CD8-positive, alpha-beta memory T cell (primary cell): ENCODE measurements at places on chromosomes 3 and 15.

DNA sequence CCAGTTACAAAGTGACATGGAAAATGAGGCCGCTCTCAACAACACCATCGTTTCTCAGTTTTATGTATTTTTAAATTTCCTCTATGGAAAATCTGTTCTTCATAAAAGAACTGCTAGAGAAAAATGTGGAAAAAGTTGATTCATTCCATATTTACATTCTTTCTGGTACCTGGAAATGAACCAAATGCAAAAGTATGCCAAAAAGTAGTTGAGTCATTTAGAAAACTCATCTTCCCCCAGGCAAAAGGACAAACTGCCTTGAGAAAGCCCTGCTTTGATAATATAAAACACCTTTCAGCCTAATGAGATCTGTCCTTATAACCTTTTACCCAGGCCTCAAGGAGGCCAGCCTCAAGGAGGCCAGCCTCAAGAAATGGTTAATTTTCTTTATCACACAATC is 283.0 kb upstream of the VEPH1 start:
- DNase-seq = no peak

GRCh38 chr3:69033470-69033869 is 18.7 kb downstream of the TMF1 start:
- no peak for DNase-seq

DNA sequence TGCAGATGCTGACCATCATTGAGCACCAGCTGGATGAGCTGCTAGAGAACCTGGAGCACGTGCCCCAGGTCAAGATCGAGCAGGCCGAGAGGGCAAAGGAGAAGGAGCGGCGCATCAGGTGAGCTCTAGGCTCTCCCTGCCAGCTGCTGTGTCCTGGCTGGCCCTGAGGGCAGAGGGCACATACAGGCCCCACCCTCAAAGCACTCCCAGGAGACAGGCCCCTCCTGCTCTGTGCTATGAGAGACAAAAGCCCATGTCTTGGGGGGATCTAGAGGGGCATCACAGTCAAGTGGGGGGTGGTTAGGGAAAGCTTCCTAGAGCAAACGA is 39.5 kb downstream of the CFAP100 start:
- DNase-seq = no peak

DNA sequence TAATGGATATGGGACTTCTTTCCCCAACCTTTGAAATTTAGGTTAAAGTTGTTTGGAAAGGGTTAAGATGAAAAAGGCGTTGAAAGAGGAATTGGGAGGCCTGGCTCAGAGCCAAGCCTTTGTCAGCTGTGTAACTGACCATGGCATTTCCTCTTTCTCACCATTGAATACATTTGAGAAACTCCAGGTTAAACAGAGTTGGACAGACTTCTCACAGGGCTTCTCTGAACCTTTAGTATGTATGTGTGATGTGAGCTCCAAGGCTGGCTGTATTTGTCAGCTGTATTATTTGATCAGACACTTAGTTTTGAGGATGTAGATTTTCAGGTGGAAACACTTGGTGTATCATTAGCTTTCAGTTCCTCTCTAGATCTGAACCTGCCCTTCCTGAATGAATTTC is 136.4 kb upstream of the GOLGA6L4 start:
- no peak for DNase-seq

GRCh38 chr3:60079076-60079475 is 1029.3 kb upstream of the CFAP20DC start:
- DNase-seq = no peak

GRCh38 chr3:160035757-160036156 is 47.1 kb downstream of the IL12A start:
- no peak for DNase-seq

- no peak for DNase-seq
Observed at GRCh38 chr3:172516318-172517214, 6.7 kb downstream of the TNFSF10 start.

DNA sequence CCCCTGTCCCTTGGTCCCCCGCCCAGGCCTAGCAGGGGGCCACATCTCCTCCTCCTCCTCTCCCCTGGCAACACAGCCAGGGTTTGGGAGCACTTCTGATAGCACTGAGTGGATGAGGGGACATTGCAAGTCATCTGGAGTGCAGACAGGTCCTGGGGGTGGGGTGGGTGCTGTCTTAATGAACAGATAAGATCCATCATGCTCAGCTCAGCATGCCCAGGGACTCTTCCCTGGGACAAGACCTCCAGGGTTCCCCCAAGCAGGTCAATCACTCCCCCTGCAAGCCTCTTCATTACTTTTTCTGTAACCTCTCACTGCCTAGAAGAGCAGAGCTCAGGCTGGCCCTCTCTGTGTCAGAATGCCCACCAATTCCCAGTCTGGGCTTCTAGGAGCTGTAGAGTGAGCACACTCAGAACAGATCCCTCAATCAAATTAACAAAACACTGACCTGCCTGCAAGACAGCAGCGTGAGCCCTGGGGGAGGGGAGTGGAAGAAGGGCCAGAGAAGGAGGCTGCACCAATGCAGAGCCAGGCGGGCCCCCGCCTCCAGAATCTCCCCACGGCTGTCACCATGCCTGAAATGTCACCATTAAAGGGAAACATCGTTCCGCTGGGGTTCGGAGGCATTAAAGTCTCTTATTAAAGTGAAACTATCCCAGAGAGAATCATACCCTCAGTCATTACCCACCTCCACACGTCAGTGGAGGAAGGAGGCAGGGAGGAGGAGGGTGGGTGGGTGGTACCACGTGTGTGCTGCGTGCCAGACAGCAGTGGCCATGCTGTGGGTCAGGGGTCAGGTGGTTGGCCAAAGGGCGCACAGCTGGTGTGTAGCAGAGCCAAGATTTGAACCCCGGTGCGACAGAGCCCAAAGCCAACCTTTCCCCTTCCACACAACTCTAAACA is 114.7 kb upstream of the LINGO1 start:
- no peak for DNase-seq

DNA sequence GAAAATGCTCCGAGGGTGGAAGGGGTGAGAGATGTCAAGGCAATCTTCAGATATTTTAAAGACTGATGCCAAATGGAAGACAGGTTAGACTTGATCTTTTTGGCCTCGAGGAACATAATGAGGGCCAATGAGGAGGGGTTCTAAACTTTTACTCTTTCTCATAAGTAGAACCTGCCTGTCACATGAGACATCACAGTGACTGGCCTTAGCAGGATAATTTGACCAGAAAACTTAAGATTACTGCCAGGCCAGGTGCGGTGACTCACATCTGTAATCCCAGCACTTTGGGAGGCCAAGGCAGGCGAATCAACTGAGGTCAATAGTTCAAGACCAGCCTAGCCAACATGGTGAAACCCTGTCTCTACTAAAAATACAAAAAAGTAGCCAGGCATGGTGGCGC is 12.2 kb downstream of the TM4SF4 start:
- DNase-seq = no peak

DNA sequence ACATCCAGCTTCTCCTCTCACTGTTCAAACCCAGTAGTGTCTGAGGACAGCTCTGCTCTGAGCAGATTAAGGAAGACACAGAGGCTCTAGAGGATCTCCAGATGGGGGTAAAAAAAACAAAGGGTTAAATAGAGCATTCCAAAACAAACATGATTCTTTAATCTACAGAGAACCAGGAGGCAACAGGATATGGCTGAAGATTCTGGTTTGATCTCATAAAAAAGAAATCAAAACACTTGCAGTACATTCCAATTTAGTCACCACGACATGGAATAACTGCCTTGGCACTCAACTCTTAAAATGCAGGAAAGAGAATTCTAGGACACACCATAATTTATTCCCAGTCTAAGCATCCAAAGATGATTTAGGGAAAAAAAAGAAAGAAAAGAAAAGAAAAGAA is 32.0 kb downstream of the TM4SF4 start:
- no peak for DNase-seq

DNA sequence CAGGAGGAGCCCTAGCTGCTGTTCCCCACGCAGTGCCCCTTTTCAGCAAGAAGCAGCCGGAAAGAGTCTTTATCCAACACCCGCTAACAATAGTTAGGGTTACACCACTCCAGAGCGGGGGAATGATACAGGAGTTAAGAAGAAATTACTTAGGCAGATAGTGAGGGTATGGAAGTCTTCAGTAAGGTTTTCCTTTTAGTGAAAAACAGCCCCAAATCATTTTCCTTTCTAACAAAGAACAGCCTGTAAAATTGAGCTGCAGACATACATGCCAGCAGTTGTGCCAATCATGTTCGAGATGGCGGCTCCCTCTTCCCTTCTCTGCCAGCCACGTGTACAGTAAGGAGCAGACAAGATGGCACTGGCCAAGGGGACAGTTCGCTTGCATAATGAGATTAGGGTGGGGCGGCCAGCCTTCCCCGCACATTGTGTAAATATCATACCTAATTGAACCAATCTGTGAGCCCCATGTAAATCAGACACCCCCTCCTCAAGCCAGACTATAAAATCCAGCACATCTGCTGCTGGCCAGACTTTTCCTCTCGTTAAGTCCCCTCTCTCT is 18.5 kb upstream of the SENP5 start:
- DNase-seq = no peak

DNA sequence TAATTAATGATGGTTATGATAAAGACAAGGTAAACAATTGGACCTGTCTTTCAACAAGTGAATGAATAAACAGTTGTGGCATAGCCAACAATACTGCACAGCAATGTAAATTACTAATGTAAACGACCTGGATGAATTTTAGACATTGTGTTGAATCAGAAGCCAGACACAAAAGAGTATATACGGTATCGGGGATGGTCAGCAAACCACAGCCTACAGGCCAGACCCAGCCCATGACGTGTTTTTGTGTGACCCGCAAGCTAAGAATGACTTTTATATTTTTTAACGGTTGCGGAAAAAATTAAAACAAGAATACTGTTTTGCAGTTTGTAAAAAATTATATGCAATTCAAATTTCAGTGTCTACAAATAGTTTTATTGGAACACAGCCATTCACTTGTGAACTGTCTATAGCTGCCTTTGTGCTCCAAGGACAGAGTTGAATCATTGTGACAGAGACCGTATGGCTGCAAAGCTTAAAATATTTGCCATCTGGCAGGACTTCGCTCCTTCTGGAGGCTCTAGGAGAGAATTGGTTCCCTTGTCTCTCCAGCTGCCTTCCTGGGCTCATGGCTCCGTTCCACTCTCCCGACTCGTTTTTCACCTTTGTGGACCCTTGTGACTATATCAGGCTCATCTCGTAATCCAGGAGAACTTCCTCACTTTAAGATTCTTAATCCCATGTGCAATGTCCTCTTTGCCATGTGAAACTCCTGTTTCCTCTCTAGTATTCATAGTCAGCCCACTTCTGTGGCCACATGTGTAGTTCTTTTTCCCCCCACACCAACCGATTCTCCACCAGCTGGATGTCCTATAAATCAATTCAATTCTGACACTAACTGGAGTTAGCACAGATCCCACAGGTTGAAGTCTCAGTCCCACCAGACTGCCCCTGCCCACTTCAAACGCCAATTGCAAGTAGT is 72.7 kb downstream of the CMTM8 start:
- DNase-seq = no peak

- DNase-seq = no peak
Observed at GRCh38 chr3:169550284-169550683, 113.2 kb downstream of the MECOM start.

DNA sequence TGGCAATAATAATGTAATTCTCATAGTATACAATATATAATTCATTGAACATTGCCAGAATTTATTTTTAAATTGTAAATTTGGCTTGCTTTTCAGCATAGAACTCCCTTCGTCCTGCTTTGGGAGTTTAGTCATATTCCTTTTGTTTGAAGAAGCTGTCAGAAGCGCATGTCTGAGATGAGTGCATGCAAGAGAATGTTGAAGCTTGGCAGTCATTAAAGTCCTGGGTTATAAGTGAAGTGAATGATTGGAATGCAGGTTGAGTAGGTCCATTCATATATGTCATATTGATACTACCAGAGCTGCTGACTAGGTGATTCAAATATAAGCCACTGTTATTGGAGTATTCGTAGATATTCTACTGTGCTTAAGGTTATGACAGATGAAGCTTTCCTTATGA is 243.6 kb upstream of the MDFIC2 start:
- no peak for DNase-seq

DNA sequence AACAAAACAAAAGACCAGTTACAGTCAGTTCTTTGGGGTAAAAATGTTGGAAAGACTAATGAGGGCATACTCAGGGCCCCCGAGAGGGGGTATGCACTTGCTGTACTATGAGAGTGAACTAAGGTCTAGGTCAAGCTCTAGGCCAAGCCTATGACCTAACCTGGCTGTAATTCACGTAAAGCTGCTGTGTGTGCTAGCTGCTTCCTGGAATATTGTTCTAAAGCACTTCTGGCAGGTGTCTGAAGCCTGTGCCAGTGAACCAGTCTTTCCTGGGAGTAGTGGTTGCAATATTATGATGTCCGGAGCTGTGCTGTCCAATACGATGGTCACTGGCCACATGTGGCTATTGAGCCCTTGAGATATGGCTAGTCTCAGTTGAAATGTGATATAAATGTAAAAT is 13.1 kb upstream of the CX3CR1 start:
- DNase-seq = no peak

GRCh38 chr3:87420171-87420570 is 143.8 kb upstream of the POU1F1 start:
- DNase-seq = no peak

DNA sequence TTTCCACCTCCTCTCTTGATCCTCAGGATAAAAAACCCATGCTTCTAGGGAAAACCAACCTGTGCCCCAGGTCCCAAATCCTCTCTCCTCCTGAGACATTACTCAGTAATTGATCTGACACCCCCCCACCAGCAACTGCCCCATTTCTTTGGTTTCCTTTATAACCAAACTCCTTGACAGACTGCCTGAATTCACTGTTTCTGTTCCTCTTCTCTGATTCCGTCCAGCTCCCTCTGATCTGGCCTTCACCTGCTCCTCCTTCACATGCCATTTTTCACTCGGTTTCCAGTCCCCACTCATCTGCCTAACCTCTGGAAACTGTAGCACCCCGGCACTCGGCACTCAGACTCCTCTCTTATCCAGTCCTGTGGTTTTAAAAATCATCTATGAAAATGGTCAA is 2.1 kb downstream of the CCDC51 start:
- DNase-seq = no peak

- DNase-seq = no peak
Observed at GRCh38 chr15:74884428-74885223, 5.2 kb upstream of the MPI start.

GRCh38 chr3:170632780-170633179 is 46.9 kb upstream of the SLC7A14 start:
- no peak for DNase-seq

- no peak for DNase-seq
Observed at GRCh38 chr3:107062787-107063186, 314.5 kb upstream of the CCDC54 start.

- no peak for DNase-seq
Observed at GRCh38 chr3:78741066-78741645, 1026.6 kb downstream of the ROBO1 start.

GRCh38 chr3:156551746-156552145 is 3.2 kb downstream of the SSR3 start:
- no peak for DNase-seq

GRCh38 chr3:125146626-125147490 is 65.7 kb downstream of the SLC12A8 start:
- no peak for DNase-seq

GRCh38 chr15:64979252-64979710 is 10.4 kb downstream of the SPG21 start:
- DNase-seq = no peak
